ENCODE measurements at places on chromosomes 4 and X.

DNA sequence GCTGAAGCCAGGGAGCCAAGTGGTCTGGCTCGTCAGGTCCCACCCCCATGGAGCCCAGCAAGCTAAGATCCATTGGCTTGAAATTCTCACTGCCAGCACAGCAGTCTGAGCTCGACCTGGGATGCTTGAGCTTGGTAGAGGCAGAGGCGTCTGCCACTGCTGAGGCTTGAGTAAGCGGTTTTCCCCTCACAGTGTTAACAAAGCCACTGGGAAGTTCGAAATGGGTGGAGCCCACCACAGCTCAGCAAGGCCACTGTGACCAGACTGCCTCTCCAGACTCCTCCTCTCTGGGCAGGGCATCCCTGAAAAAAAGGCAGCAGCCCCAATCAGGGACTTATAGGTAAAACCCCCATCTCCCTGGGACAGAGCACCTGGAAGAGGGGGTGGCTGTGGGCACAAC is 353.8 kb downstream of the NAP1L3 start:
- DNase-seq = no peak

GRCh38 chr4:102405821-102406401 is 60.6 kb upstream of the SLC39A8 start:
- no peak for DNase-seq

- DNase-seq = peak; percentile 68
Observed at GRCh38 chr4:149891426-149891825, 75.8 kb upstream of the IQCM start.

- DNase-seq = no peak
Observed at GRCh38 chr4:4490041-4490440, 51.8 kb downstream of the STX18 start.

GRCh38 chrX:5113128-5113527 is 1115.5 kb downstream of the NLGN4X start:
- no peak for DNase-seq

GRCh38 chr4:3184725-3185124 is 64.2 kb upstream of the MSANTD1 start:
- DNase-seq = no peak

DNA sequence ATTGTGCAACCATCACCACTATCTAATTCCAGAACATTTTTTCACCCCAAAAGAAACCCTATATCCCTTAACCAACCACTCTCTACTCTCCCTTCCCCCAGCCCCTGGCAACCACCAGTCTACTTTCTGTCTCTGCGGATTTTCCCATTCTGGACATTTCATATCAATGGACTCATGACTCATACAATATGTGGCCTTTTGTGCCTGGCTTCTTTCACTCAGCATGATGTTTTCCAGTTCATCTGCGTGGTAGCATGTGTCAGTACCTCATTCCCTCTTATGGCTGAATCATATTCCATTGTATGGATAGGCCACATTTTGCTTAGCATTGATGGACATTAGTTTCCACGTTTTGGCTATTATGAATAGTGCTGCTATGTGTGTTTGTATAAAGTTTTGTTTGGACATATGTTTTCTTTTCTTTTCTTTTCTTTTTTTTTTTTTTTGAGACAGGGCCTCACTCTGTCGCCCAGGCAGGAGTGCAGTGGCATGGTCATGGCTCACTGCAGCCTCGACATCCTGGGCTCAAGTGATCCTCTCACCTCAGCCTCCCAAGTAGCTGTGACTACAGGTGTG is 335.4 kb downstream of the BCOR start:
- DNase-seq = peak; percentile 63

- DNase-seq = no peak
Observed at GRCh38 chr4:104501290-104501689, 6.6 kb upstream of the CXXC4 start.

GRCh38 chr4:11183356-11183740 is 245.3 kb downstream of the HS3ST1 start:
- DNase-seq = peak; percentile 21

- DNase-seq = peak; percentile 7
Observed at GRCh38 chrX:41475591-41476241, 28.6 kb downstream of the NYX start.

- DNase-seq = no peak
Observed at GRCh38 chrX:101774340-101774739, 114.7 kb upstream of the ARMCX2 start.

- DNase-seq = no peak
Observed at GRCh38 chr4:47050761-47051725, 19.7 kb downstream of the GABRB1 start.

DNA sequence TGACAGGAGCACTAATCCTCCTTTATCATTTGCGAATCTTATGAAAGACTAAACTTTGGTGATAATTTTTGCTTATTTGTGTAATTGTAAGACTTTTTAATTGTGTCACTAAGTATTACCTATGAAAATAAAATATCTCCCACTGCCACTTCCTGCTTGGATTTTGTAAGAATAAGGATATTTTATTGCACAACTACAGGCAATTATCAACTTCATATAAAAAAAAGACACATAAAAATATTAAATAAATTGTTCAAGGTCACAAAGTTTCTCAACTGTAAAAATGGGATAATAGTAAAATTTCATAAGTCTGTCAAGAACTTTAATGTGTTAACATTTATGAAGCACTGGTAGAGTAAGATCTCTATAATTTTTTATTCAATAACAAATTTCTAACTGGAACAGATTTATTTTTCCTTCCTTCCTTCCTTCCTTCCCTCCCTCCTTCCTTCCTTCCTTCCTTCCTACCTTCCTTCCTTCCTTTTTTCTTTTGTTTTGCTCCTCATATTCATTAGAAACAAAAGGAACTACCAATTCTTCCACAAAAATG is 527.6 kb upstream of the FAM47C start:
- DNase-seq = no peak

DNA sequence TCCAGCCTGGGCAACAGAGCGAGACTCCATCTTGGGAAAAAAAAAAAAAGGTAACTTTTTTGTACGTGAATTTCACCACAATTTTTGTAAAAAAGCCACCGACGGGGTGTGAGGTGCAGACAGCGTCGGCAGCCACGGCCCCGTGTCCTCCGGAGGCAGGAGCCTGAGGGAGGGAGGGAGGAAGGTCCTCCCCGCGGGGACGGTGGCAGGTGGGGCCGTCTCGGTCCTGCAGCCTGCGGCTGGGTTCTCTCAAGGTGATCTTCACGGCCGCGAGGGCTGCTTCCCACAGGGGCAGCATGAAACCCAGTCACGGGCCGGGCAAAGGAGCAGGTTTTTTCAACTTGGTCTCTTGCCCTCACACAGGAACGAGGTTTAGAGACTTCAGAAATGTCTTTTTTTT is 14.0 kb downstream of the PLCXD1 start:
- no peak for DNase-seq

DNA sequence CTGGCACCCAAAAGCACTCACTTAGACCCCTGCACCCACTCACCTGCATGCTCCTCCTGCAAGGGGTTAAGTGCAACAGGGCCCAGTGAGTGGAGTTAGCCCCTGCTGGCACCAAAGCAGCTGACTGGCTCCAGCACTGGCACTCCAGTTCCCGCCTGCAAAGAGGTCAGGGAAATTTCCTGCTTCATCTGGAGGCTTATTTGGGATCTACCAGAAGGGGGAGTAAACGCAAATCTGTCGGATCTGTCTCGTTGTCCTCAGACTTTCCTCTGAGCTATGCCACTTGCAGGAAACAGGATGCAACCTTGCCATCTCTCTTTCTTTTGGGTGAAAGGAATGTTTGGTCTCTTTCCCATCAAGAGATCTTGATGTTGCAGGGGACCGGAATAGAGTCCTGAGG is 435.6 kb downstream of the PCDH10 start:
- no peak for DNase-seq

GRCh38 chr4:1192091-1192492 is 19.7 kb upstream of the SPON2 start:
- peak; percentile 96 for DNase-seq

DNA sequence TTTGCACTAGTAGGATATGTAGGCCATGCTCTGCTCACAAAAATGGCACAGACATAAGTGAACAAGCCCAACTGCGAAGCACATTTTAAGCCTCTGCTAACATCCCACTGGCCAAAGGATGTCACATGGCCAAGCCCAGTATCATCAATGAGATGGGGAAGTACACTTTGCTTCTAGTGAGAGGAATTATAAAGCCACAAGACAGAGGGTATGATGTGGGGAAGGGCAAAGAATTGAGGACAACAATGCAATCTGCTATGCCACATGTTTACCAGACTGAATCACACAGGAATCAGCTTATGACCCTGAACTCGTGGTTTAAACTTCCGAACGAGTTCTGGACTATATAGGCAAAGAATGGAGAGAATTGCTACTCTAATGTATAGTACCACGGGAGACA is 39.1 kb downstream of the SUPT20HL1 start:
- DNase-seq = no peak

GRCh38 chr4:120078216-120078615 is 11.6 kb upstream of the MAD2L1 start:
- DNase-seq = peak; percentile 63

DNA sequence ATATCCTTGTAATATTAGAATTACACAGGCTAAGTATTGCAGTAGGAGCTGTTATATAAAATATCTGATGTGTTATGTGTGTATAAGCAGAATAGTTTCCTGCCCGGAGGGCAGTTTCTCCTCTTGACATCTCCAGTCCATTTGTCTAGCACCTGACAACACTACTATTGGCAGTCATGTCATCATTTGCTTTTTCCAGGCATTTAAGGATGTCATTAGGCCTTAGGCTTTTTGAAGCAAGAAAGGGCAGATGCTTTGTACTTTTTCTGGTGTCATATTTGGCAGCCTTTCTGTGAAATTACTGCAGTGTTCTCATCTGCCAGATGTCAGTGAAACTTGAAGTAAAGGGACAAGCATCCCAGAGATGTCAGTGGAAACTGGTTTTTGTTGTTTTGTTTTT is 2017.6 kb upstream of the IGFBP7 start:
- no peak for DNase-seq

DNA sequence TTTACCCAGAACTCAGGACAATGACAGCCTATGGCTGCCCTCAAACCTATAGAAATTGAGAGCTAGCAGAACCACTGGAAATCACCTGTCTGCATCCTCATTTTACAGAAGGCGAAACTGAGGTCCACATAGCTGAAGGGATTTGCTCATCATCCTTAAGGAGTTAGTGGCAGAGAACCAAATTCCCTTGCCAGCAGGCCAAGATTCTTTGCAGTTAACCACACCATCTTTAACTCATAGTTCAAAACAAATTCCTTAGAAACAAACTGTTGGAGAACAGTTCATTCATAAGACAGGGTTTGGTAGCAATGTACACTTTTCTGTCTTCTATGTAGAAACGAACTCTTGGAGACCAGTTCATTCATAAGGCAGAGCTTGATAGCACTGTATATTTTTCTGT is 37.9 kb upstream of the RAP2C start:
- DNase-seq = peak; percentile 27

DNA sequence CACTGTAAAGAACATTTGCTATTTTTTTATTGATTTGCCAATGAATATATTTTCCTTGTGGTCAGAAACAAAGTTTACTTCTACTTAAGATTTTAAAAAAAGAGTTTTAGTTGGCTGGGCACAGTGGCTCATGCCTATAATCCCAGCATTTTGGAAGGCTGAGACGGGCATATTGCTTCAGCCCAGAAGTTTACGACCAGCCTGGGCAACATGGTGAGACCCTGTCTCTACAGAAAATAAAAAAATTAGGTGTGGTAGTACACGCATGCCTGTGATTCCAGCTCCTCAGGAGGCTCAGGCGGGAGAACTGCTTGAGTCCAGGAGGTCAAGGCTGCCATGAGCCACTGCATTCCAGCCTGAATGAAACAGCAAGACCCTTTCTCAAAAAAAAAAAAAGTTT is 36.8 kb downstream of the LRP2BP start:
- peak; percentile 46 for DNase-seq

- DNase-seq = no peak
Observed at GRCh38 chr4:125791896-125792295, 477.1 kb downstream of the FAT4 start.

GRCh38 chrX:130799393-130799792 is 103.6 kb downstream of the ENOX2 start:
- peak; percentile 57 for DNase-seq

DNA sequence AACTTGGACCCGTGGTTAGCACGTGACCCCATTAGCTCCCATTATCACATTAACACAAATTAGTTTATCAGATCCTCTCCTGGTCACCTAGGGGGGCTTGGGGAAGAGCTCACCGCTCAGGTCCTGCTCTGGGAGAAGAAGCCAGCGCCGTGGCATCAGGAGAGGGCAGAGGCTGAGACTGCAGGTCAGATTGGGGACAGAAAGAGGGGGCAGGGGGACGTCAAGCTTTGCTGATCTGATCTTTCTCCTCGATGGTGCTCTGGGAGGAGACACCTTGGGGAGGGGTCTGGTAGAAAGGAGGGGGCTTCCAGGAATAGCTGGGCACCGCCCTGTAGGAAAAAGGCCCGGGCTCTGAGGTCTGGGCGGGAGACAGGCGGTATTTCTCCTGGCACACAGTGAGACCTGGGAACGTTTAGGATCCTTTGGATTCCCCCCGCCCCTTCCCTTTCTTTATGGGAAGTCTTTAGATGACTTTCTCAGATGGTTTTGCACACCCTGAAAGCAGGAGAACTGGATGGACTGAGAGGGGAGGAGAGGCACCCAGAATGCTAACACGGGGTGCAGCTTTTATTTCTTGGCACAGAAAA is 9.1 kb upstream of the ELF4 start:
- DNase-seq = no peak
